Fibroblast of pulmonary artery (primary cell): ENCODE measurements at places on chromosomes 16 and 17.

GRCh38 chr17:4498461-4499397 lies at the start of gene SPNS2:
TSS of gene SPNS2 (plus strand) at chr17:4498881. CDS start at chr17:4499048, 167 bp downstream.
- DNase-seq = peak; percentile 38

DNA sequence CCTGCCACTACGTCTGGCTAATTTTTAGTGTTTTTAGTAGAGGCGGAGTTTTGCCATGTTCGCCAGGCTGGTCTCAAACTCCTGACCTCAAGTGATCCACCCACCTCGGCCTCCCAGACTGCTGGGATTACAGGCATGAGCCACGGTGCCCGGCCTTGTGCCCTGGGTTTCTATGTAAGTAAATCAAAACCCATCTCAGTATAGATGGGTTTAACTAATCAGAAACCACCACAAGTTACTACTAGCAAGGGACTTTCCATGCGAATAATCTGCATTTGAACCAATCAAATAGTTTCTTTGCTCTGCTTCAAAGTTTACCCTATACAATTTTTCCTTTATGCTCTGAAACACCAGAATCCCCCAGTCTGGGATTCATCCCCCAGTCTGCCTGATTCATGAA lies 16.5 kb upstream of the EIF1 start:
- DNase-seq = no peak

- DNase-seq = no peak
Observed at GRCh38 chr16:72957303-72958277, 90.3 kb downstream of the ZFHX3 start.

DNA sequence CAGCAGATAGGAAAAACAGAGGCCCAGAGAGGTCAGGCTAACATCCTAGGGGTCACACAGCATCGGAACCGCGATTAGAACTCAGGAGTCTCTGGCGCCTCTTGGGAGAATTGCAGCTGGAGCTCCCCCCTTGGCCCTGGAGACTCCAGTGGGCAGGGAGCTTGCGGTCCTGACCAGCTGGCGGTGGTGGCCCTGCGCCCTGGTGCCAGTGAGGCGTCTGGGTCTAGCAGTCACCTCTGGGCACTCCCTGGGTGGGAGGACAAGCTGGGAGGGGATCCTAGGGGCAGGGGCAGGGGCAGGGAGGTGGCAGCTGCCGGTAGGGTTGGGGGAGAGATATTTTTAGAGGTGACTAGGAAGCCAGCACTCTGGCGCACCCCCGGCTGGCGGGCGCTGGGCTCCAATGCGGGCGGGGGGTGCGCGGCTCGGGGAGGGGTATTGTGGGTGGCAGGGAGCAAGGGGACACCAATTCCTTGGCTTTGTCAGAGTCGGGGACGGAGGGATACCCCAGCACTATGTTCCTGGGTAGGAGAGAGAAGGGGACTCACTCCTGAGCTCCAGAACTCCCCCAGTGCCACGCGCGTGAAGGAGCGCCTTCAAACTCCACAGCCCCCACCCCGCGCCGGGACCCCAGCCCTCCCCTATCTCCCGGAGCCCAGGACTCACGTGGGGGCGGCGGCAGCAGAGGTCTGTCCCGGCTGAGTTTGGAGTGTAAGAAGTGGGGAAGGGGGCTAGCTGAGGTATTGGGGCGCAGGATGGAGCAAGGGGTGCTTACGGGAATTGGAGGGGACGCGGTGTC lies 584 bp downstream of the PHOSPHO1 start:
- DNase-seq = no peak

DNA sequence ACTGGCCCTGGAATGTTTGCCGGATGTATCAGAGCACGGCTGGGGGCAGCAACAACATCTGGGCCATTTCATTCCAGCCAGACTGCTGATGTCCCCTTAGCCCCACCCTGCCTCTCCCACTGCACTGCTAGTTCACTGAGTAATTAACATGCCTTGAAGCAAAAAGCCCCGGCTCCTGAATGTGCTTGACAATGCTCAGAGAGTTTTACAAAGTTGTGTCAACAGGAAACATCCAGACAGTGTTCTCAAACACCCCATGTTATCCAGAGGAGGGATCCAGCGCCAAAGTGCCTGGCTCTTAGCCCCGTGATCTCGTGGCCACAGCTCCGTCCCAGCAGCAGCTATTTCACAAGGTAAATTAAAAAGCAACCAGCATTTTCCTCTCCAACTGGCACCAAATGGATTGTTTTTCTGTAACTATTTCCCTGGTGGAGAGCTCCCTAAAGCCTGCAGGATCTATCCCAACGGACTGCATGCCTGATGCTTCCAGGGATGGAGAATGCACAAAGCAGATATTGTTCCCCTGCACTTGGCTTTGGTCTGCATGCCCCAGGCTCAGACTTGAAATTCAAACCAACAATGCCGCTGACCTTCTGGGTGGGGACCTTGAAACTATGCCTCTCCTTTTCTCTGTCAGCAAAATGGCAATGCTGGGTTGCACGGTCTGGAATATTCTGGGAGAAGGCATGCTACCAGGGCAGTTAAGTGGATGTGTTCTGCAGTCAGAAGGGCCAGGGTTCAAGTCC lies 115.6 kb upstream of the CDH5 start:
- DNase-seq = peak; percentile 92

DNA sequence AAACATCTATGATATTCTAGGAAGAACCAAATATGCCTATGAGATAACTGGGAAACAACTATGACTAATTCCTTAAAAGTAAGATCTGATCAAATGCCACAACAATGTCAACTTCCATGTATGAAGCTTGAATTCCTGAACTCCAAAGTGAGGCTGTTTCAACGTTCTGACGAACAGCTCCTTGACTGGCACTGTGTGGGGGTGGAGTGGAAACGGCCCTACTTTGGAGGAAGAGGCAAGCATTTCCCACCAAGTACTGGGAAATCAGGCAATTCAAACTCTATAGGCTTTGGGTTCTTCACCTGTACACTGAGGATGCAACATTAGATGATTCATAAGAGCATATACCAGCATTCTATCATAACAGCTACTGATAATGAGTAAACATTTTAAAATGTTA lies 187.2 kb downstream of the CDK5R1 start:
- DNase-seq = no peak

DNA sequence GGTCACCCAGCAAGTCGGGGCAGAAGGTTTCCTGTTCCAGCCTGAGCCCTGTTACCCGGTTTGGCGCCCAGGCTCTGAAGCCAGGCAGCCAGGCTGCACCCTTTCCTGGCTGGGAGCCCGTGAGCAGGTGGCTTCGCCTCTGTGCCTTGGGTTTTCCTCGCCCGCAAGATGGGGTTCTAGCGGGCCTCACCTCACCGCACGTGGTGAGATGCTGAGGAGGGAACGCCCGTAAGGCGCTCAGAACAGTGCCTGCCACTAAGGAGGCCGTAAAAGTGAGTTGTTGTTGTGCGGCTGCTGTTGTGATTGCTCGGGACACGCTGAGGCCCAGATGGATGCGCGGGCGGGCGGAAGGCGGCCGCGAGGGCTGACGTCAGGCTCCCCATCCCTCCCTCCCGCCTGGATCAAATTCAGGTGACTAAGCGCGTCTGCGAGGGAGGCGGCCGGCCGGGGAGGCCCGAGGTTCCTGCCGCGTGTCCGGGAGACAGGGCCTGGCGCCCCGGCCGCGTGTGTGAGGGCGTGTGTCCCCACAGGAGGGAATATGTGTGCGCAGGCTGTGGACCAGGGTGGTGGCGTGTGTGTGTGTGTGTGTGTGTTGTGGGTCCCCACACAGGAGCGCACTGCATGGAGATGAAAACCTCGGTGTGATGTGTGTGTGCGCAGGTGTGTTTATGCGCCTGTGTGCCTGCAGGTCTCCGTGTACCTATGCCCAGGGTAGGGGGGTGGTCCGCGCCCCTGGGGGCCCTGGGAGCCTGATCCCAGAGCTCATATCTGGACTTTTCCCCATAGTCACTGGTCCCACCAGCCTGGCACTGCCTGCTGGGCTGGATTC lies 4.3 kb downstream of the CAMKK1 start:
- DNase-seq = peak; percentile 96

- DNase-seq = no peak
Observed at GRCh38 chr16:54932021-54932660, 1.5 kb downstream of the IRX5 start.

- peak; percentile 74 for DNase-seq
Observed at GRCh38 chr17:68200689-68201417, 47.0 kb upstream of the AMZ2 start.

GRCh38 chr17:17712268-17712924 lies 31.1 kb downstream of the RAI1 start:
- peak; percentile 94 for DNase-seq

GRCh38 chr17:75684249-75684648 lies 17.1 kb downstream of the SAP30BP start:
- DNase-seq = no peak

- no peak for DNase-seq
Observed at GRCh38 chr16:64711596-64711995, 410.3 kb downstream of the CDH11 start.

DNA sequence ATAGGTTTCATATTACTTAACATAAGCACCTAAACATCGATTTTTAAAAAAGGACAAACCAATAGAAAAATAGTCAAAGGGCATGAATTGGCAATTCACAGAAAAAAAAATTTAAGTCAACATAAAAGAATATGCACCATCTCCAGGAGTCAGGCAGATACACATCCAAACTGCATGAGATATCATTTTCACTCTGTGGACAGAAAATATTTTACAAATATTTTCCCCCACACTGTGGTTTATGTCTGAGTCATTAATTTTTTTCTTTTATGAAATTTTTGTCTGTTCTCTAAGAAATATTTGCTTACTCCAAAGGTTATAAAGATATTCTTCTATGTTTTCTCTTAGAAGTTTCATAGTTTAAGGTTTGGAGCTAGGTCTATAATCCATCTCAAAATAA lies 74.4 kb upstream of the DNAH17 start:
- no peak for DNase-seq

DNA sequence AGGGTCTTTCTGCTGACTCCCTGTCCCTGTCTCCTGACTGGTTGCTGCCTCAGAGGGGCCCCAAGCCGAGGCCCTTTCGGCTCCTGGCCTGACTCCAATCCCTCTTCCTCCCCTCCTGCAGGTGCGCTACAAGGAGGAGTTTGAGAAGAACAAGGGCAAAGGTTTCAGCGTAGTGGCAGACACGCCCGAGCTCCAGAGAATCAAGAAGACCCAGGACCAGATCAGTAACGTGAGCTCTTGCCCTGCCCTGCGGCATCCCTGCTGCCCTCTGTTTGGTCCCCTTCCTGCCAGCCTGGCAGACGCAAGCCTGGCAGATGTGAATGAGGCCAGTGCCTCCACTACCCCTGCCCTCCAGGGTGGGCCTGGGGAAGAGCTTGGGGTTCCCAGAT lies 27.1 kb upstream of the LASP1NB start:
- DNase-seq = no peak

DNA sequence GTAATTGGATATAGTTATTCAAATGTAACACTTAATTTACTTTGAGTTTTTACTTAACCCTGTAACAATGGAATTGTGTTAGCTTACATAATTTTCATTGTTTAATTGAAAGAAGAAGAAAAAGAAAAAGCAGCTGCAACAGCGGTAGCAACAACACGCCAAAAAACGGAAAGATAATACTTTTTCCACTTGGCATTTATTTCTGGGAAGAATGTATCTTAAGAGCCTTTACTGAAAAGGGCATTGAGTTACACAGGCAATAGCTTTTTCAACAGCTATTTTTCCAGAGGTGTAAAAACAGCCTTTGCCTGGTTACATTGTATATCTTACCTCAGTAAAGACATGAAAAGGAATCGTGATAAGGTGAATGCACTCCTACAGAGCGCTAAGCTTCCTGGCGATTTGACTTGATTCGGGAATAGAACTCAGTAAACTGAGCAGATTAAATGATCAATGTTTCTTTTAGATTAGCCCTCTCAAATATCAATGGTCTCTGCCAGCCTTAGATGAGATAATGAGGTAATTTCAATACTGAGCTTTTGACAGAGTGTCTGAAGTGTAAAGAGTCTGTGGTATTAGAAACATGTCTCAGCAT lies 311.3 kb downstream of the CDH13 start:
- no peak for DNase-seq

- DNase-seq = no peak
Observed at GRCh38 chr17:28041844-28042656, 427 bp upstream of the NLK start.

DNA sequence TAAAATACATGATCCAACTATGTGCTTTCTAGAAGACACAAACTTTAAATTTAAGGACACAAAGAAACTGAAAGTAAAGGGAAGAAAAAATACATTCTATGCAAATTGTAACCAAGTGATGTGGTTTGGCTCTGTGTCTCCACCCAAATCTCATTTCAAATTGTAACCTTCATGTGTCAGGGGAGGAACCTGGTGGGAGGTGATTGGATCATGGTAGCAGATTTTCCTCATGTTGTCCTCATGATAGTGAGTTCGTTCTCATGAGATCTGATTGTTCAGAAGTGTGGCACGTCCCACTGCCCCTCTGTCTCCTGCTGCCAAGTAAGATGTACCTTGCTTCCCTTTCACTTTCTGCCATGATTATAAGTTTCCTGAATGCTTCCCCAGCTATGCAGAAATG lies 15.0 kb downstream of the OR1A1 start:
- DNase-seq = no peak

- no peak for DNase-seq
Observed at GRCh38 chr16:49598383-49599170, 225.0 kb downstream of the C16orf78 start.

DNA sequence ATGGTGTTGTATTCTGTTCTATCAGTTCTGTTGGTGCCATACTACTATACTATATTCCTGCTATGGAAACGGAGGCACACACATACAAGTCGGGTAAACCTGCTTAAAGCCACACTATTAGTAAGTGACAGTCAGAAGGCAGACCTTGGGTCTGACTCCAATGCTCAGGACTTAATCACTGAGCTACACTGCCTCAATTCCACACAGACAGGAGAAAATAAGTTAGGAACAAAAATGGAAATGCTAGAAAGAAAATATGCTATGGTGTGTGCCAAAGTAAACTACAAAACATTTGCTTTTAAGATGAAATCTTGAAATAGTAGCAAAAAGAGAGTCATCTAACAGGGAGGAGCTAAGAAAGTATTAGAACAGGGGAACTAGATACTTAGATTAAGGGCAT lies 48.1 kb downstream of the MYO1D start:
- no peak for DNase-seq
